ENCODE measurements at places on chromosomes 5 and 9.

DNA sequence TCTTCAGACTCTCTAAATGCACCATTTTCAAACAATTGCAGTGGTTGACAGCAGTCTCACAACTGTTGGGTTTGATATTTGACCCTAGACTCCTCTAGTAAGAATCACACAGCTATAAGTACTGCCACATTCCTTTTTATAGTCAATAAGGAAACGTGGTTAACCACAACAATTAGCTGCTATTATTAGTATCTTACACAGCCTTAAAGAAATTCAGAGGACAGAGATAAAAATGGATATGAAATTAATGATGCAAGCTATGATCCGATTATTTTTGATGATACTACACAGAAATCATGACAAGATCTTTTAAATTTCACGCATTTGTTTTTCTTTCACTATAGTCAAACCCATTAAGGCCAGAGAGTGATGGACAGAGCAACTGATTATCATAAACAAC is 288.6 kb upstream of the C9orf72 start:
- DNase-seq: peak; percentile 71

- no peak for DNase-seq
These were observed 35.4 kb downstream of the ADAMTS2 start for GRCh38 chr5:179309751-179310320.

DNA sequence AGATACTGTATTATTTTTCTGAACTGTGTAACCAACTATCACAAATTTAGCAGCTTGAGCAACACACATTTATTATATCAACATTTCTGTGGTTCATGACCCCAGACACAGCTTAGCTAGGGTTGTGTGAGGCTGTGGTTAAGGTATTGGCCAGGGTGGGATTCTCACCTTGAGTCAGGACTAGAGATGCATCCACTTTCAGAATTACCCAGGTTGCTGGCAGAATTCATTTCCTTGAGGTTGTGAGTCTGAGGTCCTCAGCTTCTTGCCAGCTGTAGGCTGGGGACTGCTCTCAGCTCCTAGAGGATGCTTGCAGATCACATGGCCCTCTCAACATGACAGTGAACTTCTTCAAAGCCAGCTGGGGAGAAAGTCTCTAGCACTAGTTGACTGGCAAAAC is 122.5 kb upstream of the RASGRF2 start:
- no peak for DNase-seq

DNA sequence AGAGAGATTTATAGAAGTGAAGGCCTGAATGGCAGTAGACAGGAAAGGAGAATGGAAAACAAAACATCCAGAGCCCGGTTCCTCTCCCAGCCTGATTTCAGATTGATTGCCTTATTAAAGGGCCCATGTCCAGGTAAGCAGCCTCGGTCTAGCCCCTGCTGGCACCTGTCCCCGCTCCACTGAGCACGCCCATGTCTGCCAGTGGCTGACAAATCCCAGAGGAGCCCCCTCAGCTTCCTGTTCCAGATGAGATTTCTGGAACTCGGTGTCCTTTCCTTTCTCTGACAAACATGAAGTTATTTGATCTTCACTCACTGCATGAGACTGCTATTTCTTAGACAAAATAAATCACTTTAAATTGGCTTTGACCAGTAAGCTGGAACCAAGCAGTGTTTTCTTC is 187.0 kb upstream of the ADCY2 start:
- DNase-seq: no peak

DNA sequence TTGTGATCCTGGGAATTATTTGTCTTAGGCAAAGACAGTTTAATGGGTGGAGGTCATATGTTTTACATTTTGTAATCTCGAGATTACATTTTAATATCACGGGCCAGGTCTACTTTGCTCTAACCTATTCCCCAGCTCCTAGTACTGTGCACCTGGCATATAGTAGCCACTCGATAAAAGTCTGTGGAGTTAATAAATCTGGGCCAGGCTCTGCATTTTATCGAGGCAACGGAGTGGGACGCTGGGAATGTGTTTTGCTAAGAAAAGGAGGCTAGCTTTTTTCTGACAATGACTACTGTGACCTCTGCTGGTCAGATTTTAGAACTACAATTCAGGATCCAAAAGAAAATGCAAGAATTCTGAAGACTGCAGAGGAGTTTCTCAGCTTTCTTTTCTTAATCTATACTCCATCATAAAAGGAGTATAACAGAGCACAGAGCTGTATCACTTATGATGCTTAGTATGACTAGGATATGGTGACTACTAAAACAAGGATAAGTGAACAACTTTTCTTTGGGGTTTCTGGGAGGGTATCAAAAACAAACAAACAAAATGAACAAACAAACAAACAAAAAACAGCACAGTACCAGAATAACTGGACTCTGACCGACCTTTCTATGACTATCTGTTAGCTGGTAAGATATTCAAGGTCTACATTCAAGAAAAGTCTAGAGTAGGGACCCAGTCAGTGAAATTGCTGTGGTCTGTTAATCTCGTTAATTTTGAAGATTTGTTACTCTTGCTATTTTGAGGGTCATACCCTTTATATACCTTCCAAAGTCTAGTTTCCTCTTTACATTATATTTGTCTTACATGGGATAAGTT is 46.1 kb upstream of the CER1 start:
- peak; percentile 58 for DNase-seq

DNA sequence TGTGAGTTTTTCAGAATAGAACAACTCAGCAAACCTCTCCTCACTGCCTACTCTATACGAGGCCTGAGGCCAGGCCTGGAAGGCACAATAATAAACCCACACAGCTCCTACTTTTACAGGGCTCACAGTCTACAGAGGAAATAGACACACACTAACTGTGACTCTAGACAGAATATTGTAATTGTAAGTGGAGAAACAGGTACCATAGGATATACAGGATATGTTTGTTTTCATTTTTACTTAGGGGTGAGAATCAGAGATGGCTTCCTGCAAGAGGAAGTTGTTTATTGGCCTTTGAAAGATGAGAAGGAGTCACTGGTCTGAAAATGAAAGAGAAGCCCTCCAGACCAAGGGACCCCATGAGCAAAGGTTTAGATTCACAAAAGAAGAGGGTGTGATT is 35.8 kb upstream of the TGFBR1 start:
- DNase-seq: no peak

DNA sequence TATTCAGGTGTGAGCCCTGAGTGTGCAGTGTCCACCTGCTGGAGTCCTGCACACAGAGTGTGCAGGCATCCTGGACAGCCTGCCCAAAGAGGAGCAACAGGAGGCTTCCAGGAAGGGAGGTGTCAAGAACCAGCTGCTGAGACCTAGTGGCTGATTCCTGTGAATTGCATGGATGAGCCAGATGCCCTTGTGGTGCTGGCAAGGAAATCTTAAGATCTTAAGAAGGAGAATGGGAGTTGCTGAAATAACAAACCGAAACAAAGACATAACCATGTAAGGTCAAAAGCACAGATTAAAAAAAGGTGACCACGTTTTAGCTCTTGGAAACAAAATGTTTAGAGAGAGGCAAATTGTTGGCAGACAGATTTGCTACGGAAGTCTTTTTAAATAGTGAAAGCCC is 29.3 kb upstream of the RPS23 start:
- DNase-seq: peak; percentile 40

DNA sequence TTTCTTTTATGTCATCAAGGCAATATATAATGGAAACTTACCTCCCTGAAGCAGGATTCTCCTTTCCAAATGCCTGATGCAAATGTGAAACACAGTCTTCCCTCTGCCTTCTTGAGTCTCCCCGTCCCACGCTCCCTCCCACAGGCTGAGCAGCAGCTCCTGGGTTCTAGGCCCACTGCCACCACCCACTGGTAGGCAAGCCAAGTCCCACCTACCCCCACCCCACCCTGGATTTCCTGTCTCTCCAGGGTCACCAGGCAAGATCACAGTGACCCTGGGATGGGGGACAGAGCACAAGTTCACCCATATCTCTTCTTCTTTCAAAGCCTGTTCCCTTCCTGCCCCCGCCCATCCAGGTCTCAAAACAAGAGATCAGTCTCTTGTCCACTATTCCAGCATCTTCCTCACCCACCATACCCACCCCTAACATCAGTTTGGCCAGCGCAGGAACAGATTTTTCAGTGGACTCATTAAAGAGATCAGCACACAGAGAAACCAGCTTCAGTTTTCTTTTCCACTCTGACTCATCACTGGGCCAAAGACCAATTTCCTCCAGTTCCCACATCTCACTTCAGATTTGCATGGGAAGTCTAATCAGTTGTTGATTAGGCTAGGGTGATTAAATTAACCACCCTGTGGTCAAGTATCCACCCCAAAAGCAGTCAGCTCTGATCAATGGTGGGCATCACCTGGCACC is 151.5 kb downstream of the ACTL7B start:
- peak; percentile 24 for DNase-seq

DNA sequence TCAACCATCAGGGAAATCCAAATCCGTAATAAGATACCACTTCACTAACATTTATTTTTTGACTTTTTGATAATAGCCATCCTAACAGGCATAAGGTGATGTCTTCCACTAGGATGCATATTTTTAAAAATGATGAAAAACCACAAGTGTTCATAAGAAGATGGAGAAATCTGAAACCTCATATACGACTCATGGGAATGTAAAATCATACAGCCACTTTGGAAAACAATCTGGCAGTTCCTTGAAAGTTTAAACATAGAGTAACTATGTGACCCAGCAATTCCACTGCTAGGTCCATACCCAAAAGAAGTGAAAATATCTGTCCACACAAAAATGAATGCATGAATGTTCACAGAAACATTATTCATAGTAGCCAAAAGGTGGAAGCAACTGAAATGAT is 431.0 kb downstream of the ENC1 start:
- peak; percentile 62 for DNase-seq

GRCh38 chr9:68603371-68603770 is 62.7 kb upstream of the TMEM252 start:
- no peak for DNase-seq

DNA sequence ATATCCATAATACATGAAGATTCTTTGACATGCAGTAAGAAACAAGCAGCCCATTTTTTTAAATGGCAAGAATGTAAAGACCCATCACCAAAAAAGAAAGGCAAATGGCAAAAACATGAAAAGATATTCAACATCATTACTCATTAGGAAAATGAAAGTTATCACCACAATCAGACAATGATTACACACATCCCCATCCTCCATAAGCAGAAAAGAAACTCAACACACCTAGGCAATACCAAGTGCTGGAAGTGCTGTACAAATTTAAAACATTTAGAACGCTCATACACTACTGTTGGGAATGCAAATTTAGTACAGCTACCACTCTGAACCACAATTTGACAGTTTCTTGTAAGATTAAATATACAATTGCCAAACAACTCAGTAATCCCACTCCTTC is 466.7 kb downstream of the ACTL7B start:
- DNase-seq: no peak

GRCh38 chr5:80125022-80125961 is 90.1 kb downstream of the THBS4 start:
- DNase-seq: no peak
